NCI-H82 (cell line): ENCODE measurements at places on chromosomes 6 and 20.

DNA sequence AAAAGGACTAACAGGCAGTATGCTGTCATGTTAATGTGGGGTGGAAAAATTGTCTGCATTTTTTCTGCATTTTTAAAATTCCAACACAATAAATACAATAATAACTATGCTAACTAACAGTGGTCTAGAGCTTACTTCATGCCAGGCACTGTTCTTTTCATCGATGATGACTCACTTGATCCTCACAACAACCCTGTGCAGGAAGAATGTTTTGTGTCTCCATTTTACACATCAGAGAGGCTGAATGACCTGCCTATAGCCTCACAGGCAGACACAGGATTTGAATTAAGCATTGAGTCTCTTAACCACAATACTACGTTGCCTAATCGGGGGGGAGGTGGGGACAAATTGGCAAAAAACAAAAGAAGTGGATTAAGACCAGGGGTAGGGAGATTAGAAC lies 26.9 kb upstream of the FANCE start:
- no peak for DNase-seq

DNA sequence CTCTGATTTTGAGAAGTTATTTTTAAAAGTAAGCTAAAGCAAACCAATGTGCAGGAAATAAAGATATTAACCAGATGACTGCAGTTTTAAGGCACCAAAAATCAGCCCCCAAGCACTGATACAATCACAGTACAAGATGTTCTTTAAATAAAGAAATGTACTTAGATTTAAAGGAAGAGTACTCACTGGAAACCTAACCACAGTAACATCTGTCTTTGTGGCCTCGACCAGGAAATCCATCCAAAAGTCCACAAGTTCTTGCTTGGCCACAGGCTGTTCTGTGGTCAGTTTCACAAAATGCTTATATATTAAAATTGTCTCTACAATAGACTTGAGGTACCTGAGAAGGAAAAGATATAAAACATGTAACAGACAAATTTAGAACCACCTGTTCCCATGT lies 105.9 kb upstream of the MAP7 start:
- no peak for DNase-seq

GRCh38 chr6:53360093-53360912 lies 11.6 kb upstream of the ELOVL5 start:
- DNase-seq, result peak; percentile 33

DNA sequence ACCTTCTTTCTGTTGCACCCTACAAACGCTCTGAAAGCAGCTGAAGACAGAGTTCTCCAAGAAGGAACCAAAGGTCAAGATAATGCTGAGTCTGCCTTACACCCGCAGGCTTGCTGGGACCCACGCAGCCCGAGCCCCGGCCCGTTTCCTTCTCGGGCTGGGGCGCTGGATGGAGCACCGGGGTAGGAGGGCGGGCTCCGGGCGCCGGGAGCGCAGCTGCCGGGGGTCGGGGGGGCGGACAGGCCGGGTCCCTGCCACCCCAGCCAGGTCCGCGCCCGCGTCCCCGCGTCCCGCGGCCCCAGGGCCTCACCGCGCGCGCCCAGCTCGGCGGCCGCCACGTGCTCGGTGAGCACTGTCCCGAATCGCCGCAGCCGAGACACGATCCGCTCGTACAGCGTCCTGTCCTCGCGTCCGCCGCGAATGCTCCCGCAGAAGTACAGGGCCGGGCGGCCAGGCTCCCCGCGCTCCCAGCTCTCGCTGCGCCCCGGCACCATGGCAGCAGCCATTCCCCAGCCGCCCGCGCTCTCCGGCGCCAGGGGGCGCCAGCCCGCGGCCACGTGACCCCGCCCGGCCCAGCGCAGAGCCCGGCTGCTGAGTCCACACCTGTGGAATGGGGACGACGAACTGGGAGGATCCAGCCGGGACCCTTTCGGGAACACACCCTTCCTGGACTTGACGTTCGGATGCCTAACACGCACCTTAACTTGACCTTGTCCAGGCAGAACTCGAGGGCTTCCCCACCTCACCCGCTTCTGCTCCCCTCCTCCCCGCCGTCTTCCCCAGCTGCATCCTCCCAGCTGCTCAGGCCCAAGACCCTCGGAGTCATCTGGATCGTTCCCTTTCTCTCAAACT lies at the start of gene DNPH1:
TSS of gene DNPH1 (minus strand) at position 531 of the 852 bp plus-strand sequence. CDS start at position 506, 25 bp downstream.
- peak; percentile 78 for DNase-seq

GRCh38 chr20:40258931-40259330 lies 430.1 kb downstream of the MAFB start:
- no peak for DNase-seq

- DNase-seq, result no peak
Observed at GRCh38 chr6:31272836-31273626, 1.1 kb upstream of the HLA-C start.

DNA sequence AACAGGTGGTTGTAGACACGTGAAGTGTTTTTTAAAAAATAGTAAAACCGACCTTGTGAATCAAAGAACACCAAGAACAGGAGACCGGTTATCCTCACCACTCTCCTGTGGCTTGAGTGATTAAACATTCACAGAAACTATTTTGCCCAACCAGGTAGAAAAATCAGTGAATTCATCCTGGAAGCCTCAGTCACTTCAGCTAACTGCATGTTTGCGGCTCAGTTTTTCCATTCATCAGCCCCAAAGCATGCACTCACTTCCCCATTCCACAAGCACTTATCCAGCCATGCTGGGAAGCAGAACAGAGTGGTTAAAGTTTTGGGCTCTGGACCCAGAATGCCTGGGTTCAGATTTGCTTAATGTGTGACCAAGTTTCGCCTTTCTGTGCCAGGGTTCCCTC lies 2.4 kb downstream of the LRRN4 start:
- DNase-seq, result no peak

DNA sequence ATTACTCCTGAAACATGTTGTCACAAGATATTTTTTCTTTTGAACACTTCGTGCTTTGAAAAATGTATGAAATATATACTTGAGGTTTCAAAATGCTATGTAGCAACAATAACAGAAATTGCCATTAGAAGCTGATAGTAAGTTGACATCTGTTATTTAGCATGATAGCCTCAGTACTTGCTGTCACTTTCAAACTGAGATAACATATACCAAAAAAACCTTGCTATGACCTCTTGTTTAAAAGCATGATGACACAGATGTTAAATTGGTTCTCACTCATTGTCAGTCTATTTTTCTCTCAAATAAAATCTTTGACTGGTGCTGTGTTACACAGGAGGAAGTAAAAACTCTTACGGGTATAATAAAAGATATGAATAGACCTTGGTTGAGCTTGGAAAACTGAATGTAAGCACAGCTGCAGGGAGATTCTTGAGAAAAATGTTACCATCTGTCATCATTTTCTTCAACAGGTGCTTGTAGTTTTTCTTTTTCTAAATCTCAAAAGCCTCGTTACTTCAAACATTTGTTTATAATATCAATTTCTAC lies 18.6 kb downstream of the MOXD1 start:
- DNase-seq, result no peak

DNA sequence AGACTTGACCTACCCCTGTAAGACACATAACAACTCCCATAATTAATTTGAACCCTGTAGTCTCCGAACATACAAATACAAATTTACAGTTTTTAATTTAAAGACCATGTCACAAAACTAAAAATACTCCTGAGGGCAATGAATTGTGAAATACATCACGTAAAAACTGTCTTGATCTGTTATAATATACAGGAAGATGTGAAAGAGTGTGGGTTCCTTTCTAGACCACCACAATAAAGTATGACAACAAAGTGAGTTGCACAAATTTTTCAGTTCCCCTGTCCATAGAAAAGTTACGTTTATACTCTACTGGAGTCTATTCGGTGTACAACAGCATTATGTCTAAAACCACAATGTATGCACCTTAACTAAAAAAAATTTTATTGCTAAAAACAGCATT lies 11.0 kb upstream of the BLOC1S5 start:
- DNase-seq, result no peak

GRCh38 chr20:62644044-62644795 lies 1.9 kb downstream of the SLCO4A1 start:
- DNase-seq, result no peak

- DNase-seq, result peak; percentile 58
Observed at GRCh38 chr6:159693894-159694545, 979 bp upstream of the SOD2 start.

GRCh38 chr6:160028487-160029275 lies 59.8 kb downstream of the IGF2R start:
- DNase-seq, result no peak

- no peak for DNase-seq
Observed at GRCh38 chr6:169800116-169800667, 48.8 kb downstream of the ERMARD start.

- no peak for DNase-seq
Observed at GRCh38 chr20:44780226-44780625, 30.1 kb downstream of the RIMS4 start.

DNA sequence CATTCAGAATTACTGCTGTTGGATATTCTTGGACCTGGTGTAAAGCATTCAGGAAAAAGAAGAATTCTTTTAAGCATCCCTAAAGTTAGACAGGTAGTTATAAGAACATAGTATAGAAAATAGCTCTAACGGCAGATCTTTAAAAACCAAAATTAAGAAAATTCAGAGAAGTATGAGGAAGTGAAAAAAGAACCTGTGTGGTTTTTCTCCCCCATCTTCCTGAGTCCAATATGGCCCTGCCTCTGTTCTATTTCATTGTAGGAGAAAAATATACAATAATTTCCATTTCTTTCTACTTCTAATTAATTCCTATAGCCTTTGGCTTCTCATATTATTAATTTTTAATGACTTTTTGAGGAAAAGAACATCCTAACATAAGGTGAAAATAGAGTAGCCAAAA lies 47.1 kb downstream of the FHL5 start:
- no peak for DNase-seq

- no peak for DNase-seq
Observed at GRCh38 chr6:5173810-5174209, 86.9 kb downstream of the LYRM4 start.

GRCh38 chr6:146949425-146949824 lies 254.8 kb upstream of the STXBP5 start:
- DNase-seq, result no peak

DNA sequence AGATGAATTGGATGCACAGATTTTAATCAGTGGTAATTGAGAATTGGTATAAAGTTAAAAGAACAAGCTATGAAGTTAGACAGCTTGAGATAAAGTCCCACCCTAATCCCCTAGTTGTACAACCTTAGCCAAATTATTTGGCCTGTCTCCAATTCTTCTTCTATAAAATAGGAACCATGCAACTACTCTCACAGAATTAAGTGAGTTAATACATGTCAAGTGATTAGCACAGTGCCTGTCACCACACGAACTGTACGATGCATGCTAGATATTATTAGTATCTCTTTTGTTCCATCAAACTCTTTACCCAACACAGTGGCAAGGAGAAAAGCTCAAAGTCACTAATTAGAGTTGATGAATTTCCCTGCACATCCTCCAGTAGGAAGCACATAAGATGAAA lies 44.7 kb downstream of the MBOAT1 start:
- DNase-seq, result peak; percentile 54

GRCh38 chr6:31002471-31002870 lies 7.8 kb upstream of the MUC22 start:
- DNase-seq, result no peak

GRCh38 chr6:15378866-15379265 lies 133.0 kb downstream of the JARID2 start:
- no peak for DNase-seq

DNA sequence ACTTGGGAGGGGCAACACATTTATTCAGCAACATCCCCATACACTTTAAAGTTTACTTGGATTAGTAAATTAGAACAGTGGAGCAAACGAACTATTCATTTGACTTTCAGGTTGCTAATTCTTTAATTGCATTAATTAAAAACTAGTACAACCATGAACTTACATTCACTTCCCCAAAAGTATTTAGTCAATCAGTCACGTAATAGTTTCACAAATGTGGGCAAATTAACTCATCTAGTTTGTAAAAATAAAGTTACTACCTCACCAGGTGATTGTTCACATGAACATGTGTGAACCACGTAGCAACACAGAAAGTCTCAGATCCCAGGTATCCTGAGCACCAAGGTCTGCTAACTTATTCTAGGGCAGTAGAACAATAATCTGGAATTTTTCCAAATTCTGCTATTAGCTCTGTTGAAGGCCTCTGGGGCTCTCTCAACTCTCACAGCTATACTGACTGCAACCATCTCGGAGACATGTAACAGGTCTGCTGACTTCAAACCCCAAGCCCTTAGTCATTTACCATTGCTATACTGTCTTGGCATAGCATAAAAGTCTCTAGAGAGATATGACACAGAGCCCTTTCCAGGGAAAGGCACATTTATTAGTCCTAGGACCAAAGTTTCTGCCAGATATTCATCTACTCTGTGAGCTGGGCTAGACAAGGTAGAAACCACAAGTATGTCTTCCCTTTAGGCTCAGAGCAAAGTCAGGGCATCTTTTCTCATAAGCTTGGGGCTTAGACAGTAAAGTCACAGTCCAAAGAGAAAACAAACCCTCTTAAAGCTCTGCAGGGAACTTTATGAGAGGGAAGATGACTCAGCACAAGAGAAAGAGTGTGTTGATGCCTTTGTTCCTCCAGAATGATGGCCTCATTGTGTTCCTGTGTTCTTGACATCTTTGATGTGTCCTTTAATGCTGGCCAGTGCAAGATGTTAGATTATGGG lies 50.9 kb upstream of the CCDC28A start:
- no peak for DNase-seq

GRCh38 chr20:50230871-50231560 lies 40.4 kb downstream of the CEBPB start:
- DNase-seq, result no peak

- no peak for DNase-seq
Observed at GRCh38 chr6:66985816-66986215, 1278.8 kb upstream of the EYS start.

DNA sequence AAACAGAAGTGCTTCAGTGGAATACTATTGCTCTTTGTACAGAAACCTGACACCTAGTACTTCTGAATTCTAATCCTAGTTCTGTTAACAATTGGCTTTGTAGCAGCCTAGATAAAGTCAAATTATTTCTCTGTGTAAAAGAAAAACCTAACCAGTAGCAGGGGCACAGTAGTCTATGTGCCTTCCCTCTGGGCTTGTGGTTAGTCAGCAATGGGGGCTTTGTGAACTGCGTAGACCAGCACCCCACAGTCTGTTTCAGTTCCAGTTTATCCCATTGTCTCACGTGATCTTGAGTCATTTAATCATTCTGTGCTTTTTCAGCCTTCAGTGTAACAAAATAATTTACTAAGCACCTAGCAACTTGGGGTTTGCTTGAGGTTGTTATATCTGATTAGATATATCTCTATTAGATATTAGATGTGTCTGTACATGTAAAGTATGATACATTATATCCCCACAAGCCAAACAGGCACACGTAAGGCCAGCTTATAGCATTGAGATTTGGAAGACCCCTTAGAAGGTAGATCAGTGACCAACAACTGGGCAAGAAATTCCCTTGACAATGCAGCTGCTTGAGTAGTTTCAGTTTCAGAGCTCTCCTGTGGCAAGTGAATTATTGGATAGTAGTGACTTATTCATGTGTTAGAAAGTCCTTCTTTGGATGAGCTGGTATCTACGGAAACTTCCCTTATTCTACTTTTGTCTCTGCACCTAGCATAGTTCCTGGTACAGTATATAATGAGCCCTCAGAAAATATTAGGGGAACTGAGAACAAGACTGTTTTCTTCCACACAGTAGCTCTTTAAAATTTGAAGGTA lies 27.9 kb upstream of the CCR6 start:
- DNase-seq, result no peak
